CD4-positive, alpha-beta memory T cell (primary cell): ENCODE measurements at places on chromosomes 4 and X. TPM values are rescaled to one million over a fixed set of nuclear protein-coding genes. Genes with fewer than 3 reads are reported as not detected.

DNA sequence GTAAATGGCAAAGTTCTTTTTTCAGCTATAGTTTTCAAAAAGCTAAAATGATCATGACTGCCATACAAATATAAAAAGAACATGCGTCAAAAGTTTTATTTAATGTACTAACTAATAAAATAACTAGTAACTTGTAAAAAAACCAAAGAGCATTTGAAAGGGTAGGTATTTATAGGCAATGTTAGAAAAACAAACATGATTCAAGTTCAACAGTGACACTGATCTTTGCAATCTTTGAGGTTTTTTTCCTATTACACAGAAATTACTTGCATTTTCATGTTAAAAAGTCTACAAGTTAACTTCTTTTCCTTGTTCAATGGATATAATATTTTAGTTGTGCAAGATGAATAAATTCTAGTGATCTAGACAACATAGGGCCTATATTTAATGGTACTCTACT, 72.3 kb upstream of the GRID2 start:
- no peak for DNase-seq

Gene DCLK2
- total RNA-seq, result not detected

Gene TMEM47
- not detected for total RNA-seq

Gene KLB
- not detected for total RNA-seq

DNA sequence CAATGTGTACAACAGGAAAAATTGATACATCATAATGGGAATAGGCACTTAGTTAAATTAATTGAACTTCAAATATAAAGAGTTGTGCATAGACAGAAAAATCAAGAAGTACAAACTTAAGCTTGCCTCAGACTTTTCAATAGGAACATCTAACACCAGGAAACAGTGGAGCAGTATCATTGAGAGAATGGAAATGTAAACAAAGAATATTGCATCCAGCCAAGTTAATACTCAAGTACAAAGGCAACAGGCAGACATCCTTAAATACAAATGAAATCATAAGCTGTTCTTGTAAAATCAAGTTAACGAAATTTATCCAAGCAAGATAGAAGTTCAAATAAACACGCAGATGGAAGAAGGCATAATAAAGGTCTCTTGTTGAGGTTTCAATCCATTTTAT, 71.2 kb upstream of the TLR2 start:
- DNase-seq, result no peak

DNA sequence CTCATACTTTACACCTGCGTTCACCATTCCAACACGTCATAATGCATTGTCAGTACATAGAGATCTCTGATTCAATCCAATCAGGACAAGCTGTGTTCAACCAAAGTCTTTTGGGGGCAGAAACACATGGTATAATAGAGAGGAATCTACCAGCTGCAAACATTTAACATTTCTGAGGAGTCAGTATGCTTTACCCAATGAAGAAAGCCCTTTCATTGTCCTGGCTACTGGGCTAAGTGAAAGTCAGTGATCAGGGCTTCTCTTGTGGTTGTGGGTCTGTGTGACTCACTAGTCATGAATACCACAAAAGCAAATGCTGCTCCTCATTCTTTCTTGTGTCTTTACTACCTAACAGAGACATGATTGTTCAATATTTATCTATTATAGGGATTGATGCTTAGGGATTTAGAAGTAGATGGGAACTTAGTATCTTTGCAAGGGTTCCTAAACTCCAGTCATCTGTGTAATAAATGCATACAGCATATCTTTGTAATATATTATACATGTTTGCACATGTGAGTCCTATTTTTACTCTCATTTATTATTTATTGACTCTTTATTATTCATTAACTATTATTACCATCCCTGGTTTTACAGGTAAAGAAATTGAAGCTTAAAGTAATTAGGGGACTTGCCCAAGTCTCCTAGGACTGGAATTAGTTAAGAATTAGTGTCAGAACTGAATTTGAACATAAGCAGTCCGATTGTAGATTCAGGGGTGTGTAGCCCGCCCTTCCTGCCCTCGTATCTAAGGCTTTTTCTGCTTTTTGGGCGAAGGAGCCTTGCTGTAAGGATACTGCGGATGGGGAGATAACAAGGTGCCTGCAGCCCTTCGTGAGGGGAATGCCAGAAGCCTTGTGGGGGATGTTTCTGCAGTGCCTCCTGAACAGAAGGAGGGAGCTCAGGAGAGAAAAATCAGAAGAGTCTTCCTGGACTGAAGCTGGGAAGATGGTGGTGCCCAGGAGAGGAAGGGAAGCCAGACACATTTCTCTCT, 353.1 kb upstream of the BOD1L1 start:
- DNase-seq, result no peak

- DNase-seq, result no peak
Observed at GRCh38 chr4:48130100-48130499, 4.0 kb downstream of the TXK start.
